ENCODE measurements at places on chromosomes 5 and 9.

DNA sequence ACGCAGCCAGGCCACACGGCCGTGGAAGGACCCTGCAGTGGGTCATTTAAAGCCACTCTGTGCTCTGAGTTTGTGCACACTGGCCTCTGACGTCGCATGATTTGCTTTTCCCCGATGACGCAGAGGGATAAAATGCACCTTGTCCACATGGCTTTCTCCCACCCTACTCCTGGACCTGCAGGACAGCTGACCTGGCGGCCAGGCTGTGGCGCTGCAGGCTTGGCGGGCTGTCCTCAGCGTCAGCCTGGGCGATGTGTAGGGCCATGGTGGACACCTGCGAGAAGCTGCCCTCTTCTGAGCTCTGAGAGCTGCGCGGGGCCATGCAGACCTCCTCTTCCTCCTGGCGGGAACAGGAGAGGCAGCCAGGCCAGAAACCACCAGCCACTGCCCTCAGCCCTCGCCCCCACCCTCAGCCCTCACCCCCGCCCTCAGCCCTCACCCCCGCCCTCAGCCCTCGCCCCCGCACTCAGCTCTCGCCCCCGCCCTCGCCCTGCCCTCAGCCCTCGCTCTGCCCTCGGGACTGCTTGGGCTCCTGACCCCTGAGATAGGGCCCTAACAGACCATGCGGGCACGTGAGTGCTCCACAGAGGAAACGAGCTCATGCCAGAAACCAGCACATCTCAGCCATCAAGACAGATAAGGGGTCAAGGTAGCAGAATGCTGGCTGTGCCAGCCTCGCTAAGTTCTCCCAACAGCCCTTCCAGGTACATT, 20.0 kb upstream of the SCGB3A1 start:
- no peak for DNase-seq

DNA sequence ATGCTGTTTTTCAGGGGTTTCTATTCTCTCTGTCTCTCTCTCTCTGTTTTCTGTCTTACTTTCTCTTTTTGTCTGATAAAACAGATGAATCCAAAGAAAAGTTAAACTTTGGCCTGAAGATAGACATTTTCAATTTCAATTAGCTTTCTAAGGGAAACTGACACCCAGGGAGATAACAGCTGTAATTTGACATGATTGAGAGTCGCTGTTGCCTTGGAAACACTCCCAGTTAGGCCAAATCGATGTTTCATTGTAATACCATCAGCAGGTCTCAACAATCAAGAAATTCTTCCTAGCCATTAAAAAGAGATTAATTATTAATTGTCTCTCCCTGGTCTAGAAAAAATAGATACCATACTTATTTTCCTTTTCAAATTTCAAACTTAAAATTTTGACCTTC, 53.0 kb downstream of the ENTREP1 start:
- no peak for DNase-seq

DNA sequence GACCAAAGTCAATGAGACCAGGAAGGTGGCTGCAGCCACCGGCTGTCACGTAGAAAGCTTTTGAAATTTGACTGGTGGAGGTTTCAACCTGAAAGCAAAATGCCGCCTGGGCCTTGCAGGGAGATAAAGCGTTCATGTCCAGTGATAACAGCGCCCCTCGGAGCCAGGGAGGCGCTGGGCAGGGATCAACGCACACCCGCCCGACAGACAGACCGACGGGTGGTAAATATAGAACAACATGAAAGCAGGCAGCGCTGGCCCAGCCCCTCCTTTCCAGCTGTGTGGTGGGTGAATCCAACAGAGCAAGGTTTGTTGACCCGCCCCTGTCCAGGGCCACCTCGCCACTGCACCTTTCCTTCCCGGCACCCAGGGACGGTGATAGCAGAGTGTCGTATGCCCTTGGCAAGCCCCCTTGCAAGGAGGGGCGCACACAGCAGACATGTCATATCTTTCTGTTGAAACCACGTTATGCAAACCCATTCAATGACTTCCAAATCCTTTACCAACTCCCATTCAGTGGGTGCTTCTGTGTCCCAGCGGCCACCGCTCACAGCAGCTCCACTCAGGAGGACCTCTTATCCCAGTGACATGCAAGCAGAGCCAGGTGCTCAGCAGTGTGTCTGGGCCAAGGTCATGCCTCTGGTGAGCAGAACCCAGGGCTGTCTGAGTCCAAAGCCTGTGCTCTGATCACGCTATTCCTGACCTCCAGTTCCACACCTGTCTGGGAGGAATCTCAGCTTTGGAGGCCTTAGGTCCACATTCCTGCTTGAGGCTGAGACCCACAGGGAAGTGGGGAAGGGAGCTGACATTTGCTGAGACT, 38.7 kb downstream of the NKX2-5 start:
- DNase-seq, result no peak

DNA sequence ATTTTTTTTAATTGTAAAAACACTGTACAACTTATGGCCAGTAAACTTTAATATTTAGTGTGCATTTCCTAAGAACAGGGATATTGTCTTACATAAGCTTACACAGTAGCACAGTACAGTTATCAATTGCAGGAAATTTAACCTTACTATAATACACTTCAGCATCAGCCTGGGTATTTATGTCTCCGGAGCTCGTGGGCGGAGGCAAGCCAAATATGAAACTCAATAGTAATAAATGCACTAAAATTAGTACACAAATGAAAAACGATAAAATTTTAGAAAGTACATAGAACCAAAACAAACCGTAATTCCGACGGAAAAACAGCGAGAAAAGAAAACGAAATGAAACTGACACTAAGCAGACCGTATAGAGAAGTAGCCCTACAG, 91.2 kb downstream of the ANXA2R start:
- DNase-seq, result no peak

DNA sequence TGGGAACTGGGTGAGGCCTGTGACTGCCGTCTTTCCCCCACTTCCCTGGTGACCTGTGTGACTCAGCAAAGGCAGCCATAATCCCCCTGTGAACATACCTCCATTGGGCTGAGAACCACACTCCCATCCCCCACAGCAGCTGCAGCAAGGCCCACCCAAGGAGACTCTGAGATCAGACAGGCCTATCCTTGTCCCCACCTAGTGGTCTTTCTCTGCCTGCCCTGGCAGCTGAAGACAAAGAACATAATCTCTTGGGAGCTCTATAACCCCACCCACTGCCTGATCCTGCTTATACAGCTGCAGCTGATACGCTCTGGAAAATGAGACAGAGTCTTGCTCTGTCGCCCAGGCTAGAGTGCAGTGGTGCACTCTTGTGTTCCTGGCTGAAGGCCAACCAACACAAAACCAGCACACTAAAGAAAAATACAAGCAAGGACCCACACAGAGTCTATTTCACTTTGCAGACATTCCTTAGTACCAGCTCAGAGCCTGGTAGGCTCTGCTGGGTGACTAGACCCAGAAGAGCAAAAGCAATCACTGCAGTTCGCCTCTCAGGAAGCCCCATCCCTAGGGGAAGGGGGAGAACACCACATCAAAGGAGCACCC, 106.7 kb downstream of the MCTP1 start:
- no peak for DNase-seq

DNA sequence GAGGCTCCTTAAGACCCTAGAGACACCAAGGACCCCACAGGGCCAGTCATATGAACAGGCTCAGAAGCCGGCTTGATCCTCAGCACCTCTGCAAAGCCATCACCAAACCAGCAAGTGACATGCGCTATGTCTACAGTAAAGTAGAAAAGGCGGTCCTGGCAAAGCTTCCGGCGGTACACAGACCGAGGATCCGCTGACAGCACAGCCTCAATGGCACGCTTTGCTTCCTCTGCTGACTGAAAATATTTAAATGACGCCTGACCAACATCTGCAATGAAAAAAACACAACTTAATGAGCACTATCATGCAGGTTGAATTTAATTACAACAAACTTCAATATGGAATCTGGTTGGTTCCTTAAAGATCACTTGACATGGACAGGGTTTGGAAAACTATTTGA, 17.6 kb downstream of the TRMO start:
- DNase-seq, result peak; percentile 70

- no peak for DNase-seq
Observed at GRCh38 chr5:60493372-60493771, 206.6 kb downstream of the DEPDC1B start.

Data from central memory CD4-positive, alpha-beta T cell (primary cell).